ENCODE measurements at places on chromosomes 12 and 14.

GRCh38 chr12:28631831-28632230 is 441.6 kb downstream of the CCDC91 start:
- DNase-seq: no peak

- DNase-seq: no peak
These were observed 437.5 kb upstream of the TMEM132C start for GRCh38 chr12:127829281-127830064.

DNA sequence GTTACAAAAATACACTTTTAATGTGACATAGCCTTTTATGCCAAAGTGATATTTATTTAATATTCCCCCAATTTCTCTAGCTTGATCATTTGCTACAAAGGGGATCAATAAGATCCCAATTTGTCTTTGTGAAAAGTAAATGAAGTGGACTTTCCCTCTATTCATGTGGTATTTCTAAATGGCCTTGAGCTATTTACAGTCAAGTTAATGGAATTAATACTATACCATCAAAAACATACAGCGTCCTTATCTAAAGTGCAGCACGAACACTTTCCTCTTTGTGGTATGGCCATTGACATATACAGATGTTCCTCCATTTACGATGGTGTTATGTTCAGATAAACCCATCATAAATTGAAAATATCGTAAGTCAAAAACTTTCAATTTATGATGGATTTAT is 23.2 kb downstream of the CFL2 start:
- no peak for DNase-seq

GRCh38 chr12:80867941-80868340 is 69.8 kb downstream of the LIN7A start:
- DNase-seq: no peak

GRCh38 chr14:50725761-50726160 is 57.7 kb upstream of the SAV1 start:
- no peak for DNase-seq

DNA sequence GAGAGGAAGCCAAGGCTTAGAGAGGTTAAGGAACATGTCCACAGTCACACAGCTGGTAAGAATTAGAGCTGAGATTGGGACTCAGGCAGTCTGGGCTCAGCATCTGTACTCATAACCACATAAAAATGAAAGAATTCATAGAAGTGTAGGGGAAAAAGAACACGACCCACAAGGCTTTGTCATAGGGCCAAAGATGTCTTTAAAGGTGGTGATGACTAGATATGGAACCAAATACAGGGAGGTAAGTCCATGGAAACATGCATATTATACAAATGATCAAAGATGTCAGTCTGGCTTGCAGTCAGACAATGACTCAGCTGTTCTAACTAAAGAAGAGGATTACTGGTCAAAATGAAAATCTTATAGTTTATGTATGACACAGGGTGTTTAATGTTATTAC is 7.2 kb upstream of the SSPN start:
- no peak for DNase-seq

DNA sequence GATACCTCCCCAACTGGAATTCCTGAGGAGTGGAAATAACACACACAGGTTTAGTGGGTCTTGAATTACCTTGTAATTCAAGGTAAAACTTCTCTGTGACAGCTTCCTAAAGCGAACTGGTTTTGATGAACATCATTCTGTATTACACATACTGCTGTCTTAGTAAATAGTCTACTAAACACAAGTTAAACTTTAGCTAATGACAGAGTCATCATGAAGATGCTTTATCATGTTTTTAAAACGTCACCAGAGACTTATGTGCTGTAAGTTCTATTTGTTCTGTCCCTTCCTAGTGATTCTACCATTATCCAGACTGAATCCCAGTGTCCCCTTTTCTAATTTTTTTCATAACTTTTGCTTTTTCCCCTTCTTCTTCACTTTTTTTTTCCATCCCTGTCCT is 11.6 kb upstream of the GXYLT1 start:
- no peak for DNase-seq

Measured in kidney capillary endothelial cell (primary cell).